ENCODE measurements at places on chromosomes 6 and 20.

GRCh38 chr6:77447254-77447653, 16.0 kb downstream of the HTR1B start:
- peak; percentile 17 for DNase-seq

- no peak for DNase-seq
Observed at GRCh38 chr6:138544501-138544900, 45.2 kb upstream of the NHSL1 start.

GRCh38 chr6:109045493-109045892, 49.2 kb downstream of the SESN1 start:
- DNase-seq = no peak

- DNase-seq = no peak
Observed at GRCh38 chr6:79498842-79499241, 38.4 kb downstream of the LCA5 start.

- DNase-seq = peak; percentile 87
Observed at GRCh38 chr20:10558635-10559187, 115.1 kb downstream of the JAG1 start.

- DNase-seq = peak; percentile 47
Observed at GRCh38 chr6:5174244-5174643, 86.5 kb downstream of the LYRM4 start.

DNA sequence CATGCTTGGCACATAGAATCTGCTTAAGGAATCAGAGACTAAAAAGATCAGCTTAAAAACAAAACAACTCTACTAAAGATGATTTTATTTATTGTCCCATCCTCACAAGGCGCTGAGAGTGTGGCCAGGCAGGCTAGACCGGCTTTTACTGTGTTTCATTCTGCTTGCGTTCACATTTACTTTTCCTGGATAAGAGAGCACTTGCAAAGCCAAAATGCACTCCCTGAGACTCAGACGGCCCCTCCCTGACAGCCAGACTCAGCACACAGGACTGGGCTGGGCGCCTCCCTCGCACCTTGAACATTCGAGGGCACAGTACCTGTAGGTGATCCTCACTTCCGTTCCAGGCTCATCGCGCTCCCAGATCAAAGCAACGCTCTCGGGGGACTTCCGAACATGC, 10.2 kb downstream of the ACSS1 start:
- DNase-seq = no peak

DNA sequence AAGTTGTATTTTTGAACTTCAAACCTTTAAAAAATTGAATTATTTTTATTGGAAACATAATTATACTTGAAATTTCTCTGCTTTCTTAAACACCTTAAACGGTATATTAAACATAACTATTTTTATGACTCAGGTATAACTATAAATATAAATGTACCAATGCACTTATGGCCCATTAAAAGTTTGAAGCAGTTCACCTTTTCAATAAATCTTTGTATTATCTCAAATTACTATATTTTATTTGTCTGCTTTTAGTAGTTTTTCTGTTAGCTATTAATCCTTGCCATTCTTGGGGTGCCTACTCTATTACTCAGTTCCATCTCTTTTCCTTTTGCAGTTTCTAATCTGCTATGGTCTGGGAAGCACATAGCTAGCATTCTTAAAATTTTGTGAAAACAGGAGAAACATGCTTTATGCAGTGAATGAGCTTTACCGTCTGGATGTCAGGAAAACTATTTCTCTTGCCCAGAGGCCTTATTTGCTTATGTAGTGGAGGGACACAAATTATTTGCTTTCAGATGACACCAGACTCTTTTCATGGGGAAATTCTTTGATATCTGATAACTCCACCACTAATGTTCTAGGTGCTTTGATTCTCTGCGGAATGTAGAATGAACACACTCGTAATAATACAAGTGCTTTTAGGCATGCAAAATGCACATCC, 378.9 kb upstream of the CITED2 start:
- DNase-seq = peak; percentile 71

GRCh38 chr6:22904431-22904830, 335.1 kb downstream of the HDGFL1 start:
- DNase-seq = no peak

DNA sequence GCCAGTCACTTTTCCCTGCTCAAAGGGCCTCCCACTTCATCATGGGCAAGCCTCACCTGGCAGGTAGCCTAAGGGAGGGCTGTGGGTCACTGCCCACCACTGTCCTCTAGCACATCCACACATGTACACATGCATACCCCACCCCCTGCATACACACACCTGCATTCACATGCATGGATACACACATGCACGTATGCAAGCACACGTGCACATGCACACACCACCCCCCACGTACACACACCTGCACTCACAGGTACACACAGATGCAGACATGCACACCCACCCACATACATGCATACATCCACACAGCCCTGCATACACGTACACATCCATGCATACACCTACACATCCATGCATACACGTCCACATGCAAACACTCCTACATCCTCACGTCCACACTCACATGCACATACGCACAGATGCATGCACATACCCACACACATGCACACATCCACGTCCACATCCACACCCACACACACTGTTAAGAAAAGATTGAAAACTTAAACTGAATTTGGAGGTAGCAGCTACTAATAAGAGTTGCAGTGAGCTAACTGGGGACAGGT, 14.0 kb upstream of the EXOC2 start:
- DNase-seq = no peak

DNA sequence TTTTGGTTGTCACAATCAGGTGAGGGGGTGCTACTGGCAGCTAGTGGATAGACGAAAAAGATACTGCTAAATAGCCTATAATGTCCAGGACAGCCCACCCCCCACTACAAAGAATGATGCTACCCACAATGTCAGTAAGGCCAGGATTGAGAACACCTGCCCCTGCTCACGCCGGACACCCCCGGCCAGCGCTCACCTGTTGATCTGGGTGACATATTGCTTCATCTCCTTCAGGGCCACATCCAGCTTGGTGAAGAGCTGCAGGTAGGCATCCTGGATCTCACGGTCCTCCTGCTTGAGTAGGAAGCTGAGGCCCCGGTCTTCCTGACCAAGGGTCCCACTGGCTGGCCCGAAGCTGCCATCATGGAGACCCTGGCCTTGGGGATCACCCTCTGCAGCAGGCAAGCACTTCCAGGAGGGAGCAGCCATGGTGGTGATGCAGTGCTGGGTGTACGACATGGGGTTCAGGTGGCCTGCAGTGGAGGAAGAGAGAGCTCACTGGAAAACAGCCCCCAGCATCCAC, 178.6 kb downstream of the PREX1 start:
- DNase-seq = no peak

- DNase-seq = no peak
Observed at GRCh38 chr6:30066082-30066481, 916 bp upstream of the PPP1R11 start.
